Stimulated activated CD4-positive, alpha-beta T cell treated with anti-CD3 and anti-CD28 coated beads, Interleukin-2, amount 100 ng/mL, for 48 hours (primary cell): ENCODE measurements at places on chromosomes 12 and 14.
A peak's percentile ranks its signal among the peaks of the same experiment; 100 is the strongest.

GRCh38 chr12:104466709-104467345, 10.1 kb downstream of the CHST11 start:
- DNase-seq, result no peak

- DNase-seq, result no peak
Observed at GRCh38 chr12:62754706-62755105, 180.2 kb downstream of the PPM1H start.

- DNase-seq, result peak; percentile 49
Observed at GRCh38 chr14:91873471-91874415, 6.4 kb upstream of the TC2N start.

- DNase-seq, result no peak
Observed at GRCh38 chr12:114916541-114916940, 232.6 kb upstream of the TBX3 start.

DNA sequence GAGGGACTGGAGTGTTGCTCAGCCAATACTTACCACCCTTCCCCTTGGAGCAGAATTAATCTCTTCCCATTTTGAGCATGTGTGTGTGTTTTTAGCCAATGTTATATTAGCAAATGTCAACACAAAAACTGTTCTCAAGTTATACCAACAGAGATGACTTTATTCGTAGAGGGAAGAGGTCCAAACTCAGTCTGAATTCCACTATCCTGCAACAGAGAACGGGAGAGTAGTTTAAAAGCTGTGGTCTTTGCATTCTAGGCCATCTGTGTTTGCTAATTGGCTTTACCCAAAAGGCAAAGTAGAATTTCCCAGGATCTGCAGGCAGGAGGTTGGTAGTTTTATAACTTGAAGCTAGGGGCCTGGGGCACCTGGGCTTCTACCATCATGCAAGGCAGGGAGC, 847.9 kb upstream of the TMEM132C start:
- DNase-seq, result no peak

GRCh38 chr12:123034022-123034541, 53.6 kb downstream of the ARL6IP4 start:
- DNase-seq, result no peak

DNA sequence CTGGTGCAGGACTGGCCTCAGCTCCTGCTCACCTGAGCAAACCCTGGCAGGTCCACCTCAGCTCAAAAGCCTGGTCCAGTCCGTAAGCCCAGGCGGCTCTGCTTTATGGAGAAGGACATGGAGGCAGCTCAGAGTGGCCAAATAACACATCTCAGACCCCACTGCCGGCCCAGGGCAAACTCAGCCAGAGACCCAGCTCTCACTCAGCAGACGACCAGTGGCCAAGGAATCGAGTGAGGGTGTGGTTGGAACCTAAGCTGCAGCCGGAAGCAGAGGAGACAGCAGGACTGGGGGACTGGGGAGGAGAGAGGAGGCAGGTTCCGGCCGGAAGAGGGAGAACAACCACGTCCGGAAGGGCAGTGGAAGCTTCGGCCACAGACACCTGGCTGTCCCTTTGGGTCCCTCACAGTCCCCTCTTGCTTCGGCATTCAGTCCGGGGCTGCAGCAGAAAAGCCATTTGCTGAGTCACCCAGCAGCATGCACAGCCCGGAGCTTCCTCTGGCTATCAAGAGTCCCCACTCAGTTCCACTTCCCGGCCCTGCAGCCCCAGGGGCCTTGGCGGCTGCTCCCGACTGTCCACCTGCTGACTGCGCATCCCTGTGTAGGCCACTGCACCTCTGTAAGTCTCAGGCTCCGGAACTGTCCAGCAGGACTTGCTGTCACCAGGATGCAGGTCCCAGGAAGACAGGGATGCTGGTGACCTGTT, 104.0 kb downstream of the CALM1 start:
- no peak for DNase-seq

DNA sequence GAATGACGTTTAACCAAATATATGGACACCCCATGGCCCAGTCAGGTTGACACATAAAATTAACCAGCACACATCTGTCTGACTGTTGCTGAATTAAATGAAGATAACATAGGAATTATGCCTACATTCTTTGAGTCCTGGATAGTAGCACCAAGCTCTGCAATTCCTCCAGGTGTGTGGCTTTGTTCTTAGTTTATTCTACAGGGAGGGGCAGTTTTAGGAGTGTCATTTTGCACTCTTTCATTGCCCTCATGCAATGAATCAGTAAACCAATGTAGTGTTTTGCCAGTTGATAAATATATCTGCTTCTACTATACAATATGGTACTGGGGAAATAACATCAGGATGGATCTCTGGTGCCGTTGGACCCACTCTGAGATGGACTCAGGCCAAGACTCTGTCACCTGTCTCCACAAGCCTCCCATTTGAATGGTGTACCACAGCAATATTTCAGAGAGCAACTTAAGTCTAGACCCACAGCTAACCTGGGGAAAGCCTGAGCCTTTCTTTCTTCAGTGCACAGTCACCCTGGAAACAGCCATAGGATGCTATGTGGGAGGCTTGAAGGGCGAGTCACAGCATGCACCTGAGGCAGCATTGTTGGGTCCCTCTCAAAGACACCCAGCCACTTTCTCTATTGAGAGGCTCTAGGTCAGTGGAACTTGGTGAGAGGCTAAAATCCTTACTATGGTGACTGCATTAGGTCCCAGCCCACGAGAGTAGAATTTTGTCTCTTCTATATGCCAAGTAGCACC, 73.2 kb downstream of the ANO4 start:
- DNase-seq, result no peak

- no peak for DNase-seq
Observed at GRCh38 chr12:55925371-55925770, 2.3 kb downstream of the PYM1 start.

DNA sequence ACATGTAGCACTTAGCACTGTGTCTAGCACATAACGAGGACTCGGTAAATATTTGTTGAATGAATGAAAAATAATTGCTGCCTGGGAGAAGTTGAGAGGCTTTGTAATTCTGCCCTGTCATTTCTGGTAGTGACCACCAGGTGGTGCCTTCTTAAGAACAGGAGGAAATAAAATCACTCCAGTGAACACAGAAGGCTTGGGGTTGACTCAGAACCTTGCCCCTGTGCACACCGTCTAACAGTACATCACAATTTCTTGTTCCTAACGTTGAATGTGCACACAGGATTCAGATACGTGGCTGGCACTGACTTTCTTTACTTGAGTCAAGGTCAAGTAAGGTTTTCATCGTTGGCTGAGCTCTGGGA, 91.8 kb downstream of the RGS6 start:
- no peak for DNase-seq

- no peak for DNase-seq
Observed at GRCh38 chr12:19709889-19710288, 270.6 kb downstream of the AEBP2 start.

- DNase-seq, result no peak
Observed at GRCh38 chr12:85468356-85469157, 188.5 kb downstream of the ALX1 start.

DNA sequence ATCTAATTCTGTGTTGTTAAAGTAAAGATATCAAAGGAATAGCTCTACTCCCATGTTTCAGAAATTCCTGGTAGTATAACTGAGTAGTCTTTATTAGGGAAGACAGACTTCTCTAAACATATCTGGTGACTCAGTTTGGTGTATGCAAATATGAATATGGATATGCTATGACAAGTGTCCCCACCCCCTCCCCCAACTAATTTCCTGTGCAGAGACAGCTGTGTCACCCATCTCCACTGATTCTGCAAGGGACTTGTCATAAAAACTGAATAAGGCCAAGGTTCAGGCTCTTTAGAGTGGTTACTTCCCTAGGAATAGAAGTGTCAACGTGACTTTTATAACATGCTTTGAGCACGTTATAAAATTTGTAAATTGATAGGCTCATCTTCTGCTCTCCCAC, 429.1 kb downstream of the DAD1 start:
- no peak for DNase-seq

DNA sequence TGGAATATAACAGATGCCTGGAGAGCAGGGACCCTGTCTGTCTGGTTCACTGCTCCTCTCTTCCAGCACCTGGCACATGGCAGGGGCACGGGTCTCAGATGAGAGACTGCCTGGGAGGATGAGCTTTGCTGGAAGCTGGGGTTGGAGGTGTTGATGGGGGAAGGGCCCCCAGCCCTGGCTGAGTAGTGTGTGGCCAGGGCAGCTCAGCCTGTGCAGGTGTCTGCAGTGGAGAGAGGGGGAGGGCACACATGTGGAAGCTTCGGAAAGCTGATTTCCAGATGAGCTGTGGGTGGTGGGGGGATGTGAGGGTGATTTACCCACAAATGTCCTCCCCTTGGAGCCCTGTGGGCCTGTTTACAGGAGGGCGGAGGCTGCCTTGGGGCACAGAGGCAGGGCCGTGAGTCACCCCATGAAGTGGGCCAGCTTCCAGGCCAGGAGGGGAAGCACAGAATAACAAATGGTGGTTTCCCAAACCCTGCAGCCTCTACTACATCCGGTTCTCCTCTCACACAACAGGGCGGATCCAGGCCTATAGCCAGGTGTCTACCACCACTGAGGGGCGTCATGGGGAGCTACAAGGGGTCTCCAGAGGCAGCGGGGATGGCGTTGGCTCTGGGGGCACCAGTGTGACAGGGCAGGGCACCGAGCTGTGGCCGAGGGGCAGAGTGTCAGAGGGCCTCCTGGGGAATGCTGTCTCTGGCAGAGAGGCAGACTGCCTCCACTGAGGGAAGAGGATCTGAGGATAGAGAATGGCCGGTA, 11.0 kb downstream of the KRT7 start:
- DNase-seq, result peak; percentile 50

DNA sequence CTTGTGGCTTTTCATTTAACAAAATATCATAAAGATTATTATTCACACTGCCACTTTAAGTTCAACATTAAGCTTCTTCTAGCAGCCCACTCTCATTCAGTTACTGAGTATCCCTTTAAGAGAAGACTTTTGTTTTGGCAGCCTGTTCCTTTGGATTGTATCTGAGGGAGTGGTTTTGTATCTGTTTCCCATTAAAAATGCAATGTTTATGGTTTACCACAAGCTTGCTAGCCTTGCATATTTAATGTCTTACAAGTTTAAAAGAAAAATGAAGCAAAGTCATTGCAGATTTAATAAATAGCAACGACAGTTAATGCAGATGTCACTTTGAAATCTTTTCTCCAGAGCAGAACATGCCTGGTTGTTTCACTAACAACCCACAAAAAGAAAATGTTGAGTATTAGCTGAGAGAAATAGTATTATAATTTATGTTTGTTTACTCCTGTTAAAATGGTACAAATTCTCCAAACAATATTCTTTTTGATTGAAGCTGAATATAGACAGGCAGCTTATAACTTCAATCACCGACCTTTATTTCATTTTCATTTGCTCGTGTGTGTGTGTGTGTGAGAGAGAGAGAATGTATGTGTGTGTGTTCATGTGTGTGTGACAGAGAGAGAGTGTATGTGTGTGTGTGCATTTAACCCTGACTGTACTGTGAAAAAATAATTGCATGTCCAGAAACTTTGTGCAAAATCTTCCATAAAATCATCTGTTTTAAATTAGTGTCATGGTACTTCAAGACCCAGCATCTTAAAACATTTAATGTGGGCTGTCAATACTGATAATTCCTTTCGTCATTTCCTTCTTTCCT, 1.8 kb downstream of the DCN start:
- no peak for DNase-seq

DNA sequence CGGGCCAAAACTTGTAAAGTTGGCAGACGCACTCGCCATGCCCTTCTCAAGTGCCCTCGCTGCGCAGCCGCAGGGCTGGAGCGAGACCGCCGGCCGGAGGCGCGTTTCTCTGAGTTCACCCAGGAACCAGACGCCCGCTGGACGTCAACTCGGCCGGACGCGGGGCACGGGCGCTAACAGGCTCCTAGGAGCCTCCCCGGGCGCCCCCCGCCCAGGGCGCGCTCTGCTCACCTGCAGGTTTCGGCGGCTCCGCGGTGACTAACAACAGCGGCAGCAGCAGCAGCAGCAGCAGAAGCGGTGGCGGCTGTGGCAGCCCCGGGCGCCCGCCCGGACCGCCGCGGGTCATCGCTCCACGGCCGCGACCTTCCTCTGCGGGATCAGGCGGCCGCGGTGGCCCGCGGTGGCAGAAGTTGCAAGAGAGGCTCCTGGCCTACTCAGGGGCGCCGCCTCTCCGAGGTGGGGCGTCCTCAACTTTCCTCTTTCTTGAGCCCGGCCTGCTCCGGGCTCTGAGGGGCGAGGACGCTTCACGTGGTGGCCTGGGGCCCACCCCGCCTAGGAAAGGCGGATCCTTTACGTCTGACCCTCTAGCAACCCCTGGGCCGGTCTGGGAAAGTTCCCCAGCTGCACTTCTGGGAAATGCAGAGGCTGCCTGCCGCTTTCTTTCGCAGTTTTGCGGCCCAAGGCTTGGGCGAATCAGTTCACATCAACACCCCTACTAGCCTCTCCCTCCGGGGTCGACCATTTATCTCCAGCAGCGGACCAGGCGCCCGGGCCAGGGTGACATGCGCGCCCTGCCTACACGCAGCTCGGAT, at the start of gene PLBD1:
Gene PLBD1, minus strand, starts transcription at position 533 of the 812 bp plus-strand sequence. Its CDS starts 187 bp downstream, at position 346.
- DNase-seq, result peak; percentile 5

- no peak for DNase-seq
Observed at GRCh38 chr14:91872011-91872501, 4.7 kb upstream of the TC2N start.

DNA sequence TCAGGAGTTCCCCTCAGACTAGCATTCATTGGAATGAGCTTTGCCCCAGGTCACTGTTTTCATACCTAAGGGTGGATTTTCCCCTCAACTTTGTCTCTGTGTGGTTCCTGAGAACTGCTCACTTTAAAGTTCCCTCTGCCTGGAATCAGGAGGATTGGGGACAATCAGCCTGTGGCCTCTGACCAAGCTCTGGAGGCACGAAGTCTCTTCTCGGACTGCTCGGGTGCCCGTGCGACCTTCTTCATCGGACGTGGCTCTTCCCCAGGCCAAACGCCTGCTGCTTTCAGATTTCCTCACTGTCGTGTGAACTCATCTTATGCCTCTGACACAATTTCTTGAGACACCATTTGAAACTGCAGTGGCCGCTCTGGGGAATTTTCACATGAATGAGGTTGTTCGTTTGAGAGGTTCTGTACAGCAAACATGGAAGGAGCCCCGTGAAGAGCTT, 153.7 kb upstream of the PZP start:
- no peak for DNase-seq

DNA sequence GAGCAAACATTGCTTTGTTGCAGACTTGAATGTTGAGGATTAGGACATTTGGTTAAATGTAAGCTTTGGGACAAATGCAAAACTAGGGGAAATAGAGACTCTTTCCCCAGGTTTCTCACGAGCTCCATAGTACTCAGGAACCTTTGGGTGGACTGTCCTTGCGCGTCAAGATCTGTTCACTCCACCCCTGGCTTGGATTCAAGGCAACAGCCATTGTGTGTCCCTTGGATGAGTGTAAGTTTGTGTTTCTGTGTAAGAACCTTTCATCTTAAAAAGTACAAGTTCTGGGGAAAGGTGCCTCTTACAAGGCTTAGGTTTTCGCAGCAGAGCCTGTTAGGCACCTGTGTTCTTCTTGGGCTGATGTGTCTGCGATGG, 3.7 kb downstream of the SUSD6 start:
- DNase-seq, result no peak
